Cortex of kidney (tissue), 1 donor: ENCODE measurements at places on chromosomes 7 and 10.

DNA sequence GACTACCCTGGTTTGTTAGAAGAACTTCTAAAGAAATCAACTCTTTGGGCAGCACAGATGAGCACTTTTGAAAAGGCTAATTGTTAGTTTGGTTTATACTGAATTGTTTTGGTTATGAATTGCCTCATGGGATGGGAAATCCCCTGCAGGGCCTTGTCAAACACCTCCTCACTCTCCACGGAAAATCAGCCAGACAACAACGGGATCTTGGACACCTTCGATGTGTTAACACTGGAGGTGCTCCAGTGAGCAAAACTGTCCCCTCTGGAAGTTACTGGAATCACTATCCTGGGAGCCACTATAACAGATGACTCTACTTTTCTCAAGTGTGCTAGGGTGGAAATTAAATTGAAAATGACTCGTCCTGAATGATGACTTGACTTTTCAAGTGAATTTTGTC is 38.7 kb downstream of the CDK6 start:
- DNase-seq: no peak

DNA sequence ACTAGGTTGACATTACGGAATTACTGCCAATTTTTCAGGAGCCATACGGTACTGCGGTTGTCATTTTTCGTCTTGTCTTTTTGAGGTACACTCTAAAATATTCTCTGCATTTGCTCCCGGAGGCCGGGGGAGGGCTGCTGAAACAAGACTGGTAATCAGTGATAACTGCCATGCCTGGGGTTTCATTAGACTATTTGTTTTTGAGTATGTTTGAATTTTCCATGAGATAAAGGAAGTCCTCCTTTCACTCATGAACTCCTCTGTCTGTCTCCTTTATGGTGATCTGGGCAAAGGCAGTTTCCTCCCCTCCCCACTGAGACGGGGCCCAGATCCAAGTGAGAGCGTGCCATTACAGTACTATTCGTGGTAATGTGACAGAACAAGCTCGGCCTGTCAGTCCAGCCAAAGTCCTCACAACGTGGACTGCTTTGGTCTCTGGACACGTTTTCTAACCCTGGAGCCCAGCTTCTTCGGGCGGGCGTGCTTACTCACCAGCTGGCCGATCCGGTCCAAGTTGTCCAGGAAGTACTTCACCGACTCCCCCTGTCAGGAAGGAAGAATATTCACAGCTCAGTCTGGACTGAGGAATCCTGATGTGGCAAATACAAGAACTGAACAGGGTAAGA is 45.1 kb downstream of the AMZ1 start:
- DNase-seq: no peak

DNA sequence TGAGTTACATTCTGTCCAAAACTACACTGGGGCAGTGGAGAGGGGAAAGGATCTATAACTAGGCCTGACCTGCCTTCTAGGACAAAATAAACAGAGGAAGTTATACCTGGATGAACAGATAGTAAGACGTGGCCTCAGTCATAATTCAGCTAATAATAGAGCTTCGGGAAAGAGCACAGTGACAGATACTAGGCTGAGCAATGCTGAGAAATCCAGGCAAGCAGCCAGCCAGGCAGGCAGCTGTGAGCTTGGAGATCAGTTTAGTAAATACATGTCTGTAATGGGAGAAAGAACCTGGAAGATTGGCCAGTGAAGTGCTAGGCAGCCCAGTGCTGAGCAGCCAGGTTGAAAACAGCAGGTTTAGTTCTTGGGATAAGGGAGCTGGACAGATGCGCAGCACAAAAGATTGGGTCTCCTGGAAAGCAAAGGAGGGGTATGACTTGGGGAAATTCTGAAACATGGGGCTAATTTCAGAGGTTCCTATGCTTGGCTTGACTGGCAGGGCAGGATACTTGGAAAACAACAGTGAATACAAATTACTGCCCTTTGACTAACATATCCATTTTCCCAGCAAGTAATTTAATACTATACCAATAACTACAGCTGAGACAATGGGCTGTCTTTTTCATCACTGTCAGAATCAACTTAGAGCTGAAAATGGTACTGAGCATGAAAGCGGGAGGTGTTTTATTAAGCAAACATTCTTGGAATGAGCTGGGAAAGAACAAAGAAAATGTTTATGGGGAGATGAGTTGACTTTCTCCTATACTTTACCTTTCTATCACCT is 140.8 kb downstream of the DGKB start:
- DNase-seq: no peak

GRCh38 chr10:95276367-95277200 is 14.2 kb downstream of the PDLIM1 start:
- DNase-seq: no peak

- no peak for DNase-seq
Observed at GRCh38 chr10:110215286-110216170, 8.1 kb downstream of the MXI1 start.

GRCh38 chr10:118610577-118610976 is 15.1 kb upstream of the PRLHR start:
- DNase-seq: no peak

GRCh38 chr7:105521027-105521716 is 899 bp downstream of the PUS7 start:
- DNase-seq: peak; percentile 20

- no peak for DNase-seq
Observed at GRCh38 chr7:11039974-11040373, 66.3 kb downstream of the PHF14 start.

DNA sequence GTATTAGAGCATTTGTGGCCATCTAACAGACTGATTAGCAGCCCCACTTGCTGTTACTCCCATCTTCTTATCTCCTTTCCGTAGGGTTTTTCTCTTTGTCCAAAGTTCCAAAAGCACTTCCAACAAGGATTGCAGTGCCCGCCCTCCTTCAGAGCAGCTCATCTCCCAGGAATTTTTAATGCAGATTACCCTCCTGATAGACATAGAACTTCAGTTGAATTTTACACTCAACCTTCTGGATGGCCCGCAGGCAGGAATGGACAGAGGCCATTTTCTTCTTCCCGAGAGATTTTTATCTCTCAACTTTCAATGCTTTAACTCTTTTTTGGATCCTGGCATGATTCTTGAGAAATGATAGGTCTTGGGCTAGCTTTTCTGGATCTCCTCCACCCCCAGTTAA is 23.3 kb downstream of the PRKG1 start:
- DNase-seq: no peak

DNA sequence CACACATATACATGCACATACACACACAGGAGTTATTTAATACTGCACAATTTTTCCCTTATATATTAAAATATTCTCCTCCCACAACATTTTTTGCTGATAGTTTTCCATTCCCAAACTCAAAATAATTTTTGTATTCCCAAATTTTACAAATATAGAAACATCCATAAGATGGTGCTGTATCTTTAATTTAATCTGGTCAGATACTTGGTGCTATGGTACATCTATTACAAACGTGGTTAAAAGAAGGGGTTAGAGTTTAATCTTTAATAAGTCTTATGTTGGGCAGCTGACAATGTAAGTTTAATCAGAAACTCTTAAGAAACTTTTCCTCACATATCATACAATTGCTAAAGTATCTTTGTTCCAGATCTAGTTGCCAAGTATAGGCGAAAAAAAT is 10.2 kb upstream of the CADPS2 start:
- no peak for DNase-seq

GRCh38 chr7:96562966-96563365 is 146.7 kb downstream of the SEM1 start:
- no peak for DNase-seq

GRCh38 chr7:25976630-25977029 is 175.4 kb upstream of the NFE2L3 start:
- DNase-seq: no peak

GRCh38 chr7:3649250-3649649 is 348.2 kb downstream of the SDK1 start:
- DNase-seq: no peak

- DNase-seq: no peak
Observed at GRCh38 chr10:60346661-60347060, 43.0 kb downstream of the ANK3 start.

- no peak for DNase-seq
Observed at GRCh38 chr7:46490406-46490805, 569.3 kb upstream of the IGFBP3 start.

- DNase-seq: no peak
Observed at GRCh38 chr10:130747946-130748345, 563.6 kb downstream of the TCERG1L start.

DNA sequence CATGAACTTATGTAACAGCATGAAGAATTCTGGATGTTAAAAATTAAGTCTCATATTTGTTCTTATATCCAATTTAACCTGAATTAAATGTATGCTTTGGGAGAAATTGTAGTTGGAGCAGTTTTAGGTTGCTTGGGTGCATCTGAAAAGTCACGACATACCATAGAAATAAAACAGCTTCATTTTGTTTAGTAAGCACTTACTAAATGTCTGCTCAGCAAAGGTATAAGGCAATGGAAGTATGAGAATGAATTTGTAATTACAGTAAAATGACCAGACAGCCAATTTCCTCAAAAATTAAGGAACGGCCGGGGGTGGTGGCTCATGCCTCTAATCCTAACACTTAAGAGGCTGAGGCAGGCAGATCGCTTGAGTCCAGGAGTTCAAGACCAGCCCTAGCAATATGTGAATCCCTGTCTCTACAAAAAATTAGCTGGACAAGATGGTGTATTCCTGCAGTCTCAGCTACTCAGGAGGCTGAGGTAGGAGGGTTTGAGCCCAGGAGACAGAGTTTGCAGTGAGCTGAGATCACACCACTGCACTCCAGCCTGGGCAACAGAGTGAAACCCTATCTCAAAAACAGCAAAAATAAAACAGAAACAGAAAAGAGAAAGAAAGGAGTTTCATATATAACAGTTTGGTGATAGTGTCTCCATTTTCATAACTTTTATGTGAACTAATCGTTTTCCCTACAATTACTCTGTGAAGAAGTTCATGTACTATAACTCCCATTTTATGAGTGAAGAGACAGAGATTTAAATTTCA is 47.2 kb upstream of the KLF6 start:
- DNase-seq: no peak

- no peak for DNase-seq
Observed at GRCh38 chr7:103541026-103541425, 95.0 kb upstream of the SLC26A5 start.

DNA sequence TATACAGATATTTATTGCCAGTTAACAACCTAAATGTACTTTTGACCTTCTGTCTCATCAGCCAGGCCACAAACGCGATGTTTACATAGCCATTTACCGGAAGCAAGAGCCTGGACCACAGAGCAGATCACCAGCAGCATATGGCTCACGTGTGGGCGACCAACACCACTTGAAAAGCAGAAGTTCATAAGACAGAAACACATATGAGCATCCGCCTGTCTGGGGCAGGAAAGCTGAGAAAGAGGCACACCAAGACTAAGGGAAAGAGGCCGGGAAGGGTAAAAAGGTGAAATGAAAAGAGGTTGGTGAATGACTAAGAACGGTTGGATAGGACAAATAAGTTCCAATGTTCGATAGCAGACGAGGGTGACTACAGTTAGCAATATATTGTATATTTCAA is 1.3 kb downstream of the ABCB1 start:
- DNase-seq: no peak

GRCh38 chr10:128042131-128042610 is 84.1 kb downstream of the MKI67 start:
- DNase-seq: no peak

DNA sequence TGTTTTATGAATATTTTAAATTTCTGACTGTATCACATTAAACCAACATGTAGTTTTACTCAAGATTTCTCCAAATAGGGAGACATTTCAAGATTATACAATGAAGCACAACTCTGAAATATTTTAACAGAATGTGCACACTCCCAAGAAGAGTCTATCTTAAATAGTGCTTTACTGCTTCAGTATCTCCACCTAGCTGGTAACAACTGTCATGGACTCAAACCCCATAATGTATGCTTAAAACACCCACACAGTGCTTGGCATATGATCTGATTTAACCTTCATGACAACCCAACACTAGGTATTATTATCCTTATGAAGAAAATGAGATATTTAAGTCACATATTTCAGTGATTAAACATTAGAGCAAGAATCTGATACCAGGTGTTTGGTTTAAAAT is 45.9 kb downstream of the ASZ1 start:
- no peak for DNase-seq

- no peak for DNase-seq
Observed at GRCh38 chr10:70885481-70885880, 2.9 kb downstream of the PCBD1 start.

DNA sequence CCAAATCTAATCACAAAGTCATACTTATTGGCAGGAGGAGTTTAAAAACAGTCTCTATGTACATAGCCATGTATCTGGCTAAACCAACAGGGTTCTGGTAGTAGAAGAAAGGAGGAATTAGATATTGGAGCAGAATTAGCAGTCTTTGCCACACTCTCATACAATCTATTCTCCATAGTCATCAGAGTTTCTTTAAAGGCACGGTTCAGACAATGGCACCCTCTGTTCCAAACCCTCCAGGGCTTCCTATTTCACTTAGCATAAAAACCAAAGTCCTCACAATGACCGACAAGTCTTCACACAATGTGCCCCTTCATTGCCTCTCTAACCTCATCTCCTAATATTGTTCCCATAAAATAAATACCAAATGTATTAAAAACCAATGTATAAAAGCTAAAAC is 12.7 kb downstream of the ZNF438 start:
- no peak for DNase-seq

DNA sequence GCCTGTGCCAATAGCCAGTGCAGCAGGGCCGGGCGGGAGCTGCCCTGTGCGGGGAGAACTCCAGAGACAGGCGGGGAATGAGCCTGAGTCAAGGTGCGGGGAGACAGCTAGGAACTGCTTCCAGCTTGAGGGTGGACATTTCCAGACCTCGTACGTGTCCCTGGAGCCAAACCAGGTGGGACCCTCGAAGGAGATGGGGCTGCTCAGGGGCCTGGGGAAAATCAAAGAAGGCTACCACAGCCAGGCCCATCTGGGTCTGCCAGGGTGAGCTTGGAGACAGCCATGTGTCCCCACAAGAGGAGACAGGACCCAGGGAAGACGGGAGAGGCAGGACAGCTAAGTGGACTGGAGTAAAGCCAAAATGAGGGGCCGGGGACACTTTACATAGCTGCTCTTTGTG is 504.9 kb upstream of the MGMT start:
- no peak for DNase-seq

DNA sequence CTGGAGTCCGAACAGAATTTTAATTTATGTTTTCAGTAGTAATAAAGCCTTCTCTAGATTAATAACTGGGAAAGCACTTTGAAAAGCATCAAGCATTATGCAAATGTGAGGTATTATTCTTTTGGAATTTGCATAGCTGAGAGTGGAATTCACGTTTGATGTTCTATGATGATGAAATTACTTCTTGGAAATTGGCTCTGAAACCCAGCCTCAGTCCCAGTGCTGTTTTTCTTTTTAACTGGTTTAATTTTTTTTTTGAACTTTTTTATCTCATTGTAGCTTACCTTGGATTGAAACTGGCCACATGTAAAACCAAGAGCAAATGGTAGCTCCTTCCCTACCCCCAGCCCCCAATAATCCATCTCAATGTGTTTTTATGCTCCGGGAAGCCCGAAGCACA is 1.2 kb downstream of the TBXAS1 start:
- DNase-seq: no peak
